ENCODE measurements at places on chromosomes 4 and X.
A peak's percentile ranks its signal among the peaks of the same experiment; 100 is the strongest.

- no peak for DNase-seq
Measured at GRCh38 chrX:153934762-153935325, at the start of gene NAA10. Gene NAA10 (minus strand): TSS chrX:153935037. CDS start chrX:153934904, 133 bp downstream.

DNA sequence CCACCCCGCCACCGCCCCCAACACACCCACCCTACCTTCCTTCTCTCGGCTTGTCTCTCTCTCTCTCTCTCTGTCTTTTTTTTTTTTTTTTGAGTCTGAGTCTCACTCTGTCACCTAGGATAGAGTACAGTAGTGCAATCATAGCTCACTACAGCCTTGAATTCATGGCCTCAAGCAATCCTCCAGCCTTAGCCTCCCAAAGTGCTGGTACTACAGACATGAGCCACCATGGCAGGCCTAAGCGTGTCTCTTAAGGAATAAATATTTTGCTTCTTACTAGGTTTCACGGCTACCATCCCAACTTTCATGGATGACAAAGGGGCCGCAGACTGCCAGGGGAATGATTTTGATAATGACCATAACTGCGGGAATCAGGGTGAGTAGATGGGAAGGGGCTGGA, 55.8 kb downstream of the SSX7 start:
- DNase-seq: no peak

GRCh38 chr4:140088323-140088967, 65.5 kb downstream of the MAML3 start:
- DNase-seq: no peak

- no peak for DNase-seq
Measured at GRCh38 chr4:5757954-5758353, 47.0 kb downstream of the EVC start.

DNA sequence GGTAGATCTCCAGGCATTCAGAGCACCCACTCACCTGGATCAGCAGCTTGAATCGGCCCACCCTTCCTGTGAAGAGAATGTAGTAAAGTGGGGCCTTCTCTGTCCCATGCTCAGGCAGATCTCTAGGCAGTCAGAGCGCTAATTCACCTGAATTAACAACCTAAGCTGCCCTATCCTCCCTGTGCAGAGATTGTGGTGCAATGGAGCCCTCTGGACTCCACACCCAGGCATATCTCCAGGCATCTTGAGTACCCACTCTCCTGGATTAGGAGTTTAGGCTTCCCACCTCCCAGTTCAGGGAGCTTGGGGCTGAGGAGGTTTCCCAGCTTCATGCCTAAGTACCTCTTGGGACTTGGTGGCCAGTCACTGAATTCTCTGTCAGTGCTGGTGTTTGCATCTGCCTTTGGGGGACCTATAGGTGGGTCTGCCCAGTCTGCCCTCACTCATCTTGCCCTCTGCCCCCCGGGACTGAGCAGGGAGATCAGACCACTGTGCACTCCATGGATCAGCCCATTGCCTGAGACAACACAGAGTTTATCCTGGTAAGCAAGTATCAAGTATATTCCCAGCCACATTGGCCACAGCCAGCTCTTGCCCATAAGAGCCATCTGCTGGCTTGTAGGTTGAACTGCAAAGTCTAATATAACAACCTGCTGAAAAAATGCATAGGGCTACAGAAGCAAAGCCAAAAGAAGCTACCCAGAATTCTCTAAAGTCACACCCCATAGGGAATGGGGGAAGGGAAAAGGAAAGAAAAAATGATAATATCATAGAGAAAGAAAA, 372.9 kb downstream of the KLHL13 start:
- DNase-seq: no peak

DNA sequence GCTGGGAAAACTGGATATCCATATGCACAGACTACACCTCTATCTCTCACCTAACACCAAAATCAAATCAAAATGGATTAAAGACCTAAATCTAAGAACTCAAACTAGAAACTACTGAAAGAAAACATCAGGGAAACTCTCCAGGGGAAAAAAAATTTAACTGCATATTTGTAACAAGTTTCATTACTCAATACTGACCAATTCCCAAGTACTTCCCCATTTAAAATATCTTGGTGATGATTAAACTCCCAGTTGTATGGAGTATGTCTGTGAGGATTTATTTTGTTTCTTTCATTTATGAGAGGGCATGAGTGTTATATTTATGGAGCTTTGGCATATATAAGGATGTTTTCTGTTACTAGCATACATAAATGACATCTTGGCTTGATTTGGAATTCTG, 112.3 kb upstream of the IL15 start:
- DNase-seq: no peak

DNA sequence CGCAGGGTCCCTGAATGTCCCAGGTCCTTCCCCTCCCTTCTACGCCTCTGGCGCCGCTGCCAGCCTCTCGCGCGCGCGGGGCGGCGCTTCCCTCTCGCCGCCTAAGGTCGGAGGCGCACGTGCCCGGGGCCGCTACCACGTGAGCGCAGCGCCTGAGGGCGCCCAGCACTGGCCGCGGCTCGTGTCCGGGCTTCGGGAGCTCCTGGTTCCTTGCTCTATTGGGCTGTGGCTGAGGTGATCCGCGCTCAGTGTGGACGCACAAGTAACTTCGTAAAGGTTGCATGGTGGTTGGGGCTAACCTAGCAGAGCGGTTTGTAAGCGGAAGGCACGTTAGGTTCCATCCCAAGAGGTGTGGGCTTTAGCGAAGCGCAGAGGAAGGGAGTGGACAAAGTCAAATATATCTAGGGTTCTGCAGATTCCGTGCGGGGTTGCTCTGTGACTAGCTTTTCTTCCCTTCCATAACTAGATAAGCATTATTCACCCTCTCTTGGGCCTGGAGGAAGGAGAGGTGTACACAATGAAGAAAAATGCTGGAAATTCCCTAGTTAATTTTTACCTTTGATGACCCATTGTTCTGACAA, 1.8 kb downstream of the TLL1 start:
- no peak for DNase-seq

DNA sequence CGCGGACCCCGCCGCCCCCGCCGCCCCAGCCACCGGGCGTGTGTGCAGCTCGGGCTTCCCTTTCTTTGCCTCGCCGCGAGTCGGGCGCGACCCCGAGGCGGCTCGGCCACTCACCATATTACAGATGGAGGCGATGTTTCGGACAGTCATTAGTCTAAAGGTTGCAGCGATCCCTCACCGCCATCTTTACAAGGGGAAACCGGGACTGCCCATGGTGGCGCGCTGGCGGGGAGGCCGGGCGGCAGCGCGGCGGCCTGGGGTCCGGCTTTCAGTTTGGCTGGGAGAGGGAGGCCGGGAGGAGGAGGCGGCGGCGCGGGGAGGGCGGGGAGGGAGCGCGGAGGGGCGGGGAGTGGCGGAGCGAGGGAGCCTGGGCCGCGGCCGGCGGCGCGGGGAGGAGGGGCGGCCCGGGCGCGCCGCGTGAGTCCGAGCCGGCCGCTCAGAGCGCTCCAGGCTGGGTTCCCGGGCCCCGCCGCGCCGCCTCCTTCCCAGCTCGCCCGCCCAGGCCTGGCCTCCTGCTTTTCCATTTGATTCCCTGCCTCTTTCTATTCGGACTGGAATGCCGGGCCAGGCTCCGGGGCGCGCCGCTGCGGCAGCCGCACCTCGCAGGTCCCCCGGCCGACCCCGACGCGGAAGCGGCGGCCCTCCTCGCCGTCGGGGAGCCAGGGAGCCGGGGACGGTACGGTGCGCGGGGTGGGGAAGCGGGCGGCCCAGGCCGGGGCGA, at the start of gene USP46:
USP46 (minus strand) TSS at position 301 of the 721 bp plus-strand sequence; CDS start at position 150, 151 bp downstream.
- peak; percentile 78 for DNase-seq

GRCh38 chr4:173448103-173448502, 49.2 kb upstream of the SCRG1 start:
- DNase-seq: peak; percentile 12

- no peak for DNase-seq
Measured at GRCh38 chrX:24391843-24392242, 31.4 kb downstream of the SUPT20HL1 start.

GRCh38 chr4:175562542-175562941, 249.5 kb downstream of the GPM6A start:
- no peak for DNase-seq

- no peak for DNase-seq
Measured at GRCh38 chrX:69255441-69256290, 90.4 kb upstream of the PJA1 start.

DNA sequence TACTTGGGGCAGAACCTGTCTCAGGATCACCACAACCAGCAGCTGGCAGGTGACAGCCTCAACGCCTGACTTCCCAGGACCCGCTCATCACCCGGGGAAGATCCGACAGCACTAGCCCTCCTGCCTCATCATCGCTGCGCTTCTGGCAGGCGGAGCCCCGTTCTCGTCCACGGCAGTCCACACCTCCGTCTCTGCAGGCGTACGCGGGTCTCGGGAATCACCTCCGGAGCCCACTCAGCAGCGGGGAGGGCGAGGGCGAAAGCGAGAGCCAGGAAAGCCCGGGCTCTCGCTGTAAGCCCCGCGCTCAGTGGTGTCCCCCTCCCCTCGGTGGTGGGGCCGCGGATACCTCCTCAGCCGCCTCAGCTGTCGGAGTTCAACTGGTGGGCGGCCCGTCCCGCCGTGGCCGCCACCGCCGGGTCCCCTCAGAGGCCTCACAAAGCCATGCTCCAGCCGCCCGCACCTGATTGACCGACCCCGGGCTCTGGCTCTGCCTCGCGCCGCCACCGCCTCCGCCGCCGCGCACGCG, 518 bp upstream of the CNKSR2 start:
- peak; percentile 2 for DNase-seq

- DNase-seq: no peak
Measured at GRCh38 chr4:90602726-90603125, 475.5 kb downstream of the CCSER1 start.

GRCh38 chr4:152556283-152556682, 20.4 kb upstream of the FBXW7 start:
- no peak for DNase-seq

- DNase-seq: no peak
Measured at GRCh38 chr4:168565130-168565529, 68.3 kb downstream of the PALLD start.

- no peak for DNase-seq
Measured at GRCh38 chr4:173516621-173517524, 13.2 kb downstream of the HAND2 start.

GRCh38 chrX:136261321-136261720, 10.1 kb upstream of the MAP7D3 start:
- DNase-seq: no peak

DNA sequence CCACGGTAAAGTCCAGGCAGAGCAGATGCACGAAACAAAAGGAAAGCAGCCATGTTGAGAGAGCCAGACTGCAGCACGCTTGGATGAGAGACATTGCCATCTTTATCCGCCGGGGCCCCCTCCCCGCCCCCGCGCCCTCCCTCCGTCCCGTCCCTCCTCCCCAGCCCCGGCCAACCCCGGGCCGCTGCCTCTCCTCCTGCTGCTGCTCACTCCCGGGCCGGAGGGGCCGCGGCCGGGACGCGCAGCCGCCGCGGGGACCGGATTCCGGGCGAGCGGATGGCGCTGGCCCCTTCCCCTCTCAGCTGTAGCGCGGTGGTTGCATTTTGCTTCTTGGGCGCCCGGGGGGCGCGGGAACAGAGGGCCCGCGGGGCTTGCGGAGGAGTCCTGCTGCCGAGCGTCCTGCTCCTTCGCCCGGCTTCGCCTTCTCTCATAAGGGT, 542 bp downstream of the RNF150 start:
- DNase-seq: peak; percentile 38

- DNase-seq: no peak
Measured at GRCh38 chr4:172692701-172693100, 475.9 kb upstream of the GALNT7 start.

DNA sequence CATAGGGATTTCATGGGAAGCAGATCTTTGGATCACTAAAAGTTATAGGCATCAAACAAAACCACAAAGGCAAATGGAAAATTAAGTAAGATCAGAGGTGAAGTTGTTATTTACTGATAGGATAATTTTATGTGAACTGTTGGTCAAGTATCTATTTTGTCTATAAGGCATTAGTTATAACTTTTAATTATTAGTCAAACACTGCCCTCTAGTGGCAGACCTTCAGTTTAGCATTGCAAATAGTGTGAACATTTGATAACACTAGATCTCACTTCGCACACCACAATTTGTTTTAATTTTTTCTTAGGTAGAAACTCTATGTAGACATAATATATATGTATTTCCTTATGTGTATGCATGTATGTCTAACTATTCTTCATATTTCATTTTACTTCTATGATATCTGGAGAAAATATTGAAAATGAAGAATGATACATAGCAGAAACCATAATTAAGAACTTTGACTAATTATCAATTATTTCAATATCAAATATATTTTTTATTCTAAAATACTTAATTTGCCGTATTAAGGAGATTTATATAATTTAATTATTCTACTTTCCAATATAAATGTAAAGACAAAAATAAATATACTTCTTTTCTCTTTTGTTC, 214.5 kb upstream of the TACR3 start:
- DNase-seq: no peak

DNA sequence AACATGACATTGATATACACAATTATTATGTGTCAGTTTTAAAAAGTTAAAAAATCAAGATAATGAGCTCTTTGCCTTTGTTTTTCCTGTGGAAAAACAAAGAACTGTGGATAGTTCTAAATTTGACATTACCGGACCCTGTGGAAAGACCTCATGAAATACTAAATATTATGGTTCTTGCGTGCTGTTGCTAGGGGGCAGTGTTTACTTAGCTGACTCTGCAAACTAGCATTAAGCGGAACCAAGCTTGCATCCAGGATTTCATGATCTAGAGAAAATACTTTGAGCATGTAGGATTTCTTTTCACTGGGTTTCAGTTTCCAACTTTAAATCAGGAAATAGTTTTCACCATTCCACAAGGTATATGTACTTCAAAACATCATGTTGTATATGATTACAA, 33.6 kb downstream of the CLCN4 start:
- DNase-seq: no peak

DNA sequence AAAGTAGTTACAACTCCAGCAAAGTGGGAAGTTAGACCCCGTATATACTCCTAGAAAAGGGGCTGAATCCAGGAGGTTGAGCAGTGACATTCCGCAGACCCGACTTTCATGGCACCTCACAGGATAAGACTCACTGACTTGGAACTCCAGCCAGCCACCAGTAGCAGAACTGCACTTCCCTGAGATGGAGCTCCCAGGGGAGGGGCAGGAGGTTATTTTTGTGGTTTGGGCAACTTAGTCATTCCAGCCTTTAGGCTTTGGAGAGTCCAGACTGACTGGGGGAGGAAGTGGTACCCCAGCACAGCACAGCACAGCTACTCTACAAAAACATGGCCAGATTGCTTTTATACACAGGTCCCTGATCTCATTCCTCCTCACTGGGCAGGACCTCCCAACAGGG, 319.1 kb downstream of the PCDH19 start:
- DNase-seq: no peak

DNA sequence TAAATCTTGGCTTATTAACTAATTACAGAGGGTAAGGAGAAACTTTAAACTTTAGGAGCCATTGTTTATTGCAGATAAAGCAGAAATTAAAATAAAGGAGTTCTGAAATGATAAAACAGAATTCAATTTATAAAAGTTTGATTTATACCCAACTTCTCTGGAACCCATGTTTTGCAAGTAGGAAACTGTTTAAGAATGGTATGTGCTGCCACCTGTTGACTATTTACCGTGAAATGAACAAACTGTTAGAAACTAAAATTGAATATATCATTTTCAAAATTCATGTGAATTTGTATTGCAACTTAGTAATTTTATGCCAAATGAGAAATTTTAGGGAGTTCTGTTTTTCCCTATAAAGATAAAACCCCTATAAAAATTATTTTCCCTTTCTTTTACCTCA, 11.0 kb upstream of the TBC1D8B start:
- DNase-seq: no peak
